ENCODE measurements at places on chromosomes 13 and 19.

DNA sequence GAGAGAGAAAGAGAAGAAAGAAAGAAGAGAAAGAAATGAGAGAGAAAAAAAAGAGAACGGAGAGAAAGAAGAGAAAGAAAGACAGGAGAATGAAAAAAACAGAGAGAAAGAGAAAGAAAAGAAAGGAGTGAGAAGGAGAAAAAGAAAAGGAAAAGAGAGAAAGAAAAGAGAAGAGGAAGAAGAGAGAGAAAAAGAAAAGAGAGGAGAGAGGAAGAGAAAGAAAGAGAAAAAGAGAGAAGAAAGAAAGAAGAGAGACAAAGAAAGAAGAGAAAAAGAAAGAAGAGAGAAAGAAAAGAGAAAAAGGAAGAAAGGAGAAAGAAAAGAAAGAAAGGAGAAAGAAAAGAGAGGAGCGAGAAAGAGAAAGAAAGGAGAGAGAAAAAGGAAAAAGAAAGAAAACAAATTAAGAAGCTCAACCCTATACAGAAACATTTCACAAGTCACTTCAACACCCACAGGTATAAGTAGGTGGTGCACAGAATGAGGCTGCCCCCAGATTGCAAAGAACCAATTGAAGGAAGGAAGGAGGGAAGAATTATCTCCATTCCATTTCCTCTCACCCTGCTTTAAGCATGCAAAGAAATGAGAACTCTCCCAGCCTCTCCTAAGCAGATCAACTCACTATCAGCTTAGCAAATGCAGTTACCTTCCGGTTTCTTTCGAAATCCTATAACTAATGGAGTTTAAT lies 98.8 kb upstream of the CACNA1A start:
- DNase-seq: no peak

DNA sequence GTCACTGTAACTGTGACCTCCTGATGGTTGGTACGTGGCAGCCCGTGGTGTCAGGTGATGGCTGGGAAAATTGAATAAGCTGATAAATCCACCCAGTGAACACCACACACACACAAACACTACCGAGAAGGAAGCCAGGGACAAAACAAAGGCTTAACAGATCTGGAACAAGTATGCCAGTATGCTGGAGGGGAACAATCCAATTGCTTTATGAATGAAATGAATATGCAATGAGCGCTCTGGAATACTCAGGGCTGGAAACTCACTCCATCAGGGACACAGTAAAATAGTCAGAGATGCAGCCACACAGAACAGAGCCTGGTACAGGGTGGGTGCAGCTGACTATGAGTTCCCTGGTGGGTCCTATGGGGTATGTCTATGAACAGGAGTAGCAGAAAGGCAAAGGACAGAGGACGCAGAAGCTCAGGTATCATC lies 16.7 kb downstream of the TMTC4 start:
- no peak for DNase-seq

GRCh38 chr13:107020393-107020792 lies 452.5 kb upstream of the ARGLU1 start:
- no peak for DNase-seq

DNA sequence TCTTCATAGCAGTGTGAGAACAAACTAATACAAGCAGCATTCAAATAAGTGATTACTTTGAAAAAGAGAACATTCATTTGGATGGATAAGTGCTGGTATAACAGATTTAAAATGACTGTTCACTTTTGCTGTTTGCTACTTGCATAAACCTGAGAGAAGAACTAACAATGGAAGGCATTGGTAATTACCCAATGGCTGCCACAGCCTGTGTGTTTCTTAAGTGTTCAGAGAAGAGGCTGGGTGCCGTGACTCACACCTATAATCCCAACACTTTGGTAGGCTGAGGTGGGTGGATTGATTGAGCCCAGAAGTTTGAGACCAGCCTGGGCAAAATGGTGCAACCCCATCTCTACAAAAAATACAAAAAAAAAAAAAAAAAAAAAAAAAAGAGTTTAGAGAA lies 4.9 kb upstream of the TEX26 start:
- DNase-seq: no peak

DNA sequence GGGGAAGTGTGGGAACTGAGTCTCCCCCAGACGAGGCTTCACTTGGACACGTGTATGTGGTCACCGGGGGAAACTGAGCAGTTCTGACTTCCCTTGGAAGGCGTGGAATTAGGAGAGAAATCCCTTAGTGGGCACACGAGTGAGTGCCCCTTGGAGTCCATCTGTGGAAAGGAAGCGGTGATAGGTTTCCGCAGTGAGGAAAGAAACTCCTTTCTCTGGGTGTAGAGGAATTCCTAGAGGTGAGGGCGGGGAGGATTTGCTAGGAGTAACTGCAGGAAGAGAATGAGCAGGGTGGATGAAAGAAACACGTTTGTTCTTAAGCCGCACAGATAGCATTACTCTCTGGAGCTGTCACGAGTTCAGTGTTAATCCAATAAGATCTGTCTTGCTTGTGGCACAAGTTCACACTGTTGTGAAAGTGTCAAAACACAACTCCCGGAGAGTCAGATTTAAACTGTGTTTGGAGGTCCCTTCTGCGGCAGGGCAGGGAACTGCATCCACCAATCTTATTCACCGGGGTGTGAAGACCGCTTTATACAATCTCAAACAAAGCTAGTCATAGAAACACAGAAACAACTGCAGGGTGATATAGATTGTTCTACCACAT lies 1.2 kb downstream of the KL start:
- peak; percentile 46 for DNase-seq

GRCh38 chr13:94661406-94661805 lies 50.9 kb downstream of the SOX21 start:
- DNase-seq: no peak

DNA sequence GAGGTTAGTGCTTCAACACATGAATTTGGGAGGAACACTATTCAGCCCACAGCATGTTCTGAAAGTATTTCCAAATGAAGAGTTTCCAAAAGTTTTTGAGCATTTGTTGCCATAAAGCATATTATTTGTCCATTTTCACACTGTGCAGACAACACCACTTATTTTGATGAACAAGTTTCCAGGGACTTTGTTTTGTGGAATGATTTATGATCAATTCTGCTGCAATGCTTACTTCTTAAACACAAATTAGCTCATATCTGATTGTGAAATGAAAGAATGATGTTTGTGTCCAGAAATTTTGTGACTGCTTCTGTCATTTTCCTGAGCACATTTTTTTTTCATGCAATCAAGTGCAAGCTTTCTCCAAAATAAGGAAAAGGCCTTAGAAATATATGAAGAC lies 205.3 kb downstream of the RAP2A start:
- no peak for DNase-seq

DNA sequence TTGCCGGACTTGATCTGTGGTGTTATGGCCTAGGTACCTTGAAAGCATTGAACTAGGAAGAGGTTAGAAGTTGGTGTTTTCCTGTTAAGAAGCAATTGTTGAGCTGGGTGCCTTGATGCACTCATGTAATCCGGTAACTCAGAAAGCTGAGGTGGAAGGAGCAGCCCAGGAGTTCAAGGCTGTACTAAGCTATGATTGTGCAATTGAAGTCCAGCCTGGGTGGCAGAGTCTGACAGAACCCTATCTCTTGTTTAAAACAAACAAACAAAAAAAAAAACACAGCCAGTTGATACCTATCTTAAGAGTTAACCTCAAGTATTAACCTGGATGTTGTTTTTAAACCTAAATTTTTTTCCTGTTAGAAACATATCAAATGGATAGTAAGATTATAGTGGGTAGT lies 19.3 kb downstream of the SAFB start:
- no peak for DNase-seq

- no peak for DNase-seq
These were observed 304.0 kb downstream of the SPRY2 start for GRCh38 chr13:80036845-80037504.

GRCh38 chr19:8515317-8515716 lies 1.4 kb upstream of the ZNF414 start:
- DNase-seq: no peak

DNA sequence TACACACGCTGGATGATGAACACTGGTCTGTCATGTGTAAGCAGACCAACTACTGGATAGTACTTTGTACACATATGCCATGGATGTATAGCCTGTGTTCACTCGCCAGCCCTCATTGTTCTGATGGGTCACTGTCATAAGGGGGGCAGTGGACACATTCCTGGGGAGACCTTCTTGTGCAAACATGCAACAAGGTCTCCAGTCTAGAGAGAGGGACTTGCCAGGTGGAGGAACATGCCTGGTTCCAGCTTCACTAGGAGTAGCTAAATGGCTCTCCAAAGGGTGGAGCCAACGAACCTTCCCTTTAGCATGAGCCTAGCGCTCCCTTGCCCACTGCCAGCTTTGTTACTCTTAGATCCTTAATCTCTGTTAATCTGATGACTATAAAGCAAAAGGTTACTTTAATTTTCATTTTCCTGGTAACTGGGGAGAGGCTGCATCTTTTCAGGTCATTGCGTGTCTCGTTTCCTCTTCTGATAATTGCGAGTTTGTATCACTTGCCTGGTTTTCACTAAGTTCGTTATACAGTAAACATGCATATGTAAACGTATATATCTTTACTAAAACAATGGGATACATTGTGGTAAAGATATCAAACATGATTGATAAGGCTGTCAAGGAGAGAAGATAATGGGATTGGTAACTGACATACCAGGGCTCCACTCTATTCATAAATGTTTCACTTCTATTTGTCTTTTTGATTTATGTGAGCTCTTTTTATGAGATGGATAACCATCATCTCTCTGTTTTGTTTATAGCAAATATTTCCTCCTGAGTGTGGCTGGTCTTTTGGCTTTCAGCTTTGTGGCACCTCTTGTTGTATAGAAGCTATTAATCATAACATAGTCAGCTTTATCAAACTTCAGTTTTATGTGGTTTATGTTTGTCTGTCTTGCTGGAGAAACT lies 235.2 kb upstream of the SGCG start:
- no peak for DNase-seq

GRCh38 chr13:39016787-39017186 lies 21.1 kb downstream of the PROSER1 start:
- DNase-seq: no peak

GRCh38 chr13:71488201-71488600 lies 378.8 kb downstream of the DACH1 start:
- DNase-seq: no peak

DNA sequence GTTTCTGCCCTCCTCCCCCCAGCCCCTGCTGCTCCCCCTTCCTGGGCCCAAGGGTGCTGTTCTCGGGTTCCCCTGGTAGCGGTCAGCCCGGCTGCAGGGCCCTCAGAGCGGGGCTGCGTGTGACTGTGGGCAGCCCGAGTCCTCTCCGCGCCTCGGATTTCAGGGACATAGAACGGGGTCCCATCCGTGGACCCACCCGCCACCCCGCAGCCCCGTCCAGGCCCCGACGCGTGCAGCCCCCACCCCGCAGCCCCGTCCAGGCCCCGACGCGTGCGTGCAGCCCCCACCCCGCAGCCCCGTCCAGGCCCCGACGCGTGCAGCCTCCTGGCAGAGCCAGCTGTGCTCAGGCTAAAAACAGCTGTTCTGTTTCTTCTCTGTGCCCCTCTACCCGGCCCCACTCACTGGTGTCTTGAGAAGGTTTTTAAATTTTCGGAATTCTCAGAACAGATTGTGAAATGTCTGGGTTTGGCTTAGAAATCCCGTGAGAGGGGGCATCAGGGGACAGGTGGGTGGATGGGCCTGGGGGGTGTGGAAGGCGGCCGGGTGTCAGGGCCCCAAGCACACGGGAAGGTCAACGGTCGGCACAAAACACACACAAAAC lies 5.5 kb upstream of the PRTN3 start:
- no peak for DNase-seq

DNA sequence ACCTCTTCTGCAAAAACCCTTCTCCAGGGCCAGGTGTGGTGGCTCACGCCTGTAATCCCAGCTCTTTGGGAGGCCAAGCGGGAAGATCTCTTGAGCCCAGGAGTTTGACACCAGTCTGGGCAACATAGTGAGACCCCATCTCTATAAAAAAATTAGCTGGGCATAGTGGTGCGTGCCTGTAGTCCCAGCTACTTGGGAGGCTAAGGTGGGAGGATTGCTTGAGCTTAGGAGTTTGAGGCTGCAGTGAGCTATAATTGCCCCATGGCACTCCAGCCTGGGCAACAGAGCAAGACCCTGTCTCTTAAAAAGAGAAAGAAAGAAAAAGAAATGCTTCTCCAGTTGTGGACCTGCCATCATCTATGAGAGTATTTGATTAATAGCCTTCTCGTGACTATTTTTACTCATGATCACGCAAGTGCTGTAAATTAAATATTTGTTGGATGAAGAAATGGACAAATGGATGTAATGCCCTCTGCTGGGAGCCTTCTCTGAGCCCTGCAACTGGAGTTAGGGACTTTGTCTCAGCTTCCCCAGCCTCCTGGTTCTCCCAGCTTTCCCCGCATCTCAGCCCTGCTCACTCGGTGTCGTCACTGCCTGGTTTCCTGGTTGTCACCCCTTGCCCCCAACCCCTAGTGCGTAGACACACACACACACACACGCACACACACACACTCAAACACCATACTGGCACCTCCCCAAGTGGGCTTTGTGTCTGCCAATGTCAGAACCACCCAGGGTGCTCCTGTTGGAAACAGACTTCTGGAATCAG lies 12.2 kb downstream of the WIZ start:
- DNase-seq: no peak

DNA sequence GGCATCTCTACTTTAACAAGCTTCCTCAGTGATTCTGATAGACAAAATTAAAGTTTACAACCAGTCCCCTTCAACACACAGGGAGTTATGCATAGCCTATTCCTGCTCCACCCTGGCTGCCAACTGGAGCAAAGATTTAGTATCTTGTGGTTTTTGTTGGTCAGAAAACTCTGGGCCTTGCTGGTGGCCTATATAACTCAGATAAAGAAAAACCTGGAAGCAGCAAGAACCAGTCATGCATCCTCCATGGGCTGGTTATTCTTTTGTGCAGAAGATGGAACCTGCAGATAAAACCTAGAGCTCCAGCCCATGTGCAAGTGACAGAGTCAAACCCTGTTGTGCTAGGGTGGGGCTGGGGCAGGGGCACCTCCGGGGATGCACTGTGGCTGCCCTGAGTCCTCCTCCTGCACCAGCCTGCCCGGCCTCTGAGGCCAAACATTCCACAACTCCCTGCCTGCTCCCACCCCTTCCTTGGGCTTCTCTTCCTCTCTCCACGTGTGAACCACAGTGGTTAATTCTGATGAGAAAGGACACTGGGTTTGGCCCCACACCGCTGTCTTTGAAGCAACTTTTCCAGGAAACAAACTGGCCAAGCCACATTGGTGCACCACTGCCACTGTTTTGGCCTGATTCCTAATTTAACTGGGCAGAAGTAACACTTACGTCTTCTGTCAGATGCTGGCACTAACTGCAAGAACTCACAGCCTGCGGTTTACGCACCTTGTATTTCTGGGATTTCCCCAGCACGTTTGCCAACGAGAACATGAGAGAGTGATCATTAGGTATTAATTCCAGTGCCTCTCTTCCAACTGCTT lies 23.3 kb upstream of the GGACT start:
- no peak for DNase-seq

DNA sequence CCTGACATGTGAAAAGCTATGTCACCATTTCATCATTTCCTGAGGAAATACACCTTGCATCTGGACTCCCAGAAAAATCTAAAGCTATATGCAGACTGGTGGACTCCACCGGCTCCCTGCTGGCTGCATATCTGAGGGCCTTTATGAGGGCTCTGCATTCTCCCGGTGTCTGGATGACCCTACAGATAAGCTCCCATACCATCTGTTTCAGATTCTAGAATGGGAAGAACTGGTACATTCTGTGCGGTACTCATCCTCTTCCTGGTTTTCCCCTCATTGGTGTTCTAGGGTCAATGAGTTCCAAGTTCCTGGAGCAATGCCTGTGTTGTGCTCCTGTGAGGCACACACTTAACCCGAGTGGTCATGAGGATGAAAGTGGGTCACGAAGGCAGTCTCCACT lies 60.4 kb downstream of the COL4A1 start:
- no peak for DNase-seq

GRCh38 chr13:105207572-105208293 lies 1327.7 kb downstream of the EFNB2 start:
- DNase-seq: no peak
